NCI-H1092 treated with DMSO at 0.1 percent for 48 hours (cell line): ENCODE measurements at places on chromosomes 16 and 17.
A peak's percentile ranks its signal among the peaks of the same experiment; 100 is the strongest.

GRCh38 chr17:15436473-15437302, 30.7 kb downstream of the CDRT4 start:
- peak; percentile 93 for DNase-seq

DNA sequence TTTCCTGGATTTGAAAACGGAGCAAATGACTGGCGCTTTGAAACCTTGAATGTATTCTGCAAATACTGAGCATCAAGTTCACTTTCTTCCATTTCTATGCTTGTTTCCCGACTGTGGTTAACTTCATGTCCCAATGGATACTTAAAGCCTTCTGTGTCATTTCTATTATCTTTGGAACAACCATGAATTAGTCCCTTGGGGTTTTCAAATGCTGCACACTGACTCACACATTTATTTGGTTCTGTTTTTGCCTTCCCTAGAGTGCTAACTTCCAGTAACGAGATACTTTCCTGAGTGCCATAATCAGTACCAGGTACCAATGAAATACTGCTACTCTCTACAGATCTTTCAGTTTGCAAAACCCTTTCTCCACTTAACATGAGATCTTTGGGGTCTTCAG, 32.3 kb downstream of the BRCA1 start:
- DNase-seq: no peak

DNA sequence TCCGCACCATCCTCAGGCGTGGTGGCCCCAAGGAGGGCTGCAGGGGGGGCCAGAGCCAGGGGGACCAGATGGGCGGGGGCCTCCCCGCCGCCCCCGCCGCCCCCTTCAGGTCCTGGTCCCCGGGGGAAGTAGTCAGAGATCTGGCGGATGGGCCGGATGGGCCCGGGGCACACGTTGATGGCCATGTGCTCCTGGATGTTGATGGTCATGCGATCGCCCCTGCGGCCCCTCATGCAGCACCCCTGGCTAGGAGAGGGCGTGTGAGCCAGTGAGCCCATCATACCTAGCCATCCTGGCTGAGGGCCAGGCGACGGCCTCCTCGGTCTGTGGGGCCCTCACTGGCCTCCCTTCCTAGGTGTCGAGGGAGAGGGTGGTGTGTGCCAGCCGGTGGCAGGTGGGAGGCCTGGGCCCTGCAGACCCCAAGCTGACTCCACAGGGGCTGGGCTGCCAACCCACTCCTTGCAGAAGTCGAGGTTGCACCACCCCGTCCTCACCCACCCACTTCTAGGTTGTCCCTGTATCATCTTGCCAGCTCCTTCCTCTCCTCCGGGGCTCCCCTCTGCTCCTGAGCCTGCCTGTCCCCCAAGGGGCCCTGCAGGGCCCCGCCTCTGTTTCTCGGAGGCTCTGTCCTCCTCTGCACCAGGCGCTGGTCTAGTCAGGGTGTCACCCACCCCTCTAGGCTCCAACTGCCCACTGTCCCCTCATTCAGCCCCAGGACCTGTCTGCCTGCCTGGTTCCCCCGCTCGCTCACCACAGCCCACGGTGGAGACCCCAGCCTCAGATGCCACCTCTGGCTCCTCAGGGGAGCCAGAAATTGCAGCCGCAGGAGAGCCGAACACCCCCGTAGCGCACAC, 610 bp downstream of the DOC2A start:
- no peak for DNase-seq

- peak; percentile 5 for DNase-seq
These were observed 1.2 kb downstream of the ZACN start for GRCh38 chr17:76079956-76080767.

GRCh38 chr16:90048347-90048722, 28.8 kb downstream of the PRDM7 start:
- no peak for DNase-seq

GRCh38 chr16:67150833-67151396, at the start of gene B3GNT9:
B3GNT9 (minus strand) TSS chr16:67150998; CDS start chr16:67150485, 513 bp downstream.
- peak; percentile 57 for DNase-seq

DNA sequence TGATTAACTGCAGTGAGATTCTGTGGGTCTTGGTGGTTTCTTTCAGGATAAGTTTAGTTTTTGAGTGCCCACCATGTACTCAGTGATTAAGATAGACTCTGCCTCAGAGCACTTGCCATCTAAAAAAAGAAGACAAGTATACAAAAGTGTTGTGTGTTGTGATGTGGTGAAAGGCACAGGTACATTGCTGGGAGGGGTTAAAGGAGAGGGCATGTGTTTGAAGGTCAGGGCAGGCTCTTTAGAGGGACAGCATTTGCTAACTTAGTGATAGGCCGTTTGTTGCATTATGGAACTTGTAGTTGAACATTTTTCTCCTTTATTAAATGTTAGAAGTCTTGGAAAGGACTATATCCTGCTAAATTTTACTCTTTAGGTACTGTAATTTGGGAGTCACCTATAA, 26.5 kb downstream of the SF3B3 start:
- no peak for DNase-seq
